ENCODE measurements at places on chromosomes 3 and 15.

GRCh38 chr15:48006031-48006511 lies 114.7 kb upstream of the SLC24A5 start:
- DNase-seq = no peak

DNA sequence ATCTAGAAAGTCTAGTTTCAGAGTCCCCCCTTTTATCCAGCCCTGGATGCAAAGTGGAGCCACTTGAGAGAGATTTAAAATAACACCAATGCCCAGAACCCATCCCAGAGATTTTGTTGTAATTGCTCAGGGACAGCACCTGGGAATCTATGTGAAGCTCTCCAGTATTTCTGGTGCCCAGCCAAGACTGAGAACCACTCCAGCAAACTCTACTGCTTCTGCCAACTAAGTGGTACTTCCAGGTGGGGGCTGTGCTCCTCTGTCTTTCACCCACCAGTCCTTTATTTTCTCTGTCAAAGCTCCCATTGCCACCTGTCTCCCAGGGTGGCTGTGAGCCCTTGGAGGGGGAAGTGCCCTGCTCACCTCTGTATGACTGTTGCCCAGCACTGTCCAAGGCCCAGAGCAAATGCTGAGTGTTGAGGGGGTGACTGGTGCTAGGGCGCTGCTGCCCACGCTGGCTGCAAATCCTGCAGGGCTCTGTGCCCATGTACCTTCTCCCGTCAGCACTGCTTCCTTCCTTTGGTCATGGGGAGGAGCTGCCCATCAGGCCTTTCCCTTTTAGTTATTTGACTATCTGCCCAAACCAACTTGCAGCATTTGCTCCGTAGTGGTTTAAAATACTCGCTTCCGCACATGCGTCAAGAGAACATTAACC lies 9.4 kb downstream of the CLSTN2 start:
- DNase-seq = no peak

DNA sequence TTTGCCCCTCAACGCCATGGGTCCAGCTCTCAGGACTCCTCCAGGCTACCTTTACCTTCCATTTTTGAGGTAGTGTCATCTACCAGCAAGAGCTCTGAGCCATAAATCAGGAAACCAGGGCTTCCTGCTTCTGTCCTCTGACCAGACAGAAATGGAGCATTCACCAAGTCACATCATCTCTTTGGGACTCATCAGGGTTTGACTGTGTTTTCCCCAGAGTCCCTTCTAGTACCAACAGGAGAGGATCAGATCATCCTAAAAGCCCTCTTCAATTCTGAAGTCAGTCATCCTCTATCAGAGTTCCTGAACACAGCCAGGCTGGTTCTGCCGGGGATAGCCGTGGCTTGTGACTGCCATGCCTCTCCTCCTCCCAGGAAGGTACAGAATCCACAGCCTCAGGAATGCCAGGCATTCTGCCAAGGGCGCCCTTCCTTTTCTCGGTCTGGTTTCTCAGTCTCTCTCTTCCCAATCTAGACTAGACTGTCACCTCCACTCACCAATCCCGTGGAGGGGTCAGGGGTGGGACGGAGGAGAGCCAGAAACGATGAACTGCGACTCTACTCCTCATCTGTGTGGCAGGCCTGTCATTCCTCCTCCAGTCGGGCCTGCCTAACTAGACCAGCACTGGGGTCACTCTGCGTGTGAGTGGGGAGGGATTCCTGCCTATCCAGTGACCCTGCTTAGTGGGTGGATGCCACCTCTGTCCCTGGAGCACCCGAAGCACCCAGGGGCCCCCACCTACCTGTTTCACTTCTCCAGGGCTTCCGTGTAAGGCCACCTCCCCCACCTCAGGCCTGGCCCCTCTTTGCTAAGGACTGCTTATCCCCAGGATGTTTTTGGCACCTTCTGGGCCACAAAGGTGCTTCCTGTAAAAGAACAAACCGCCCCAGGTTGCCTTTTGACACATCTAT lies 30.9 kb downstream of the CCNL1 start:
- peak; percentile 72 for DNase-seq

DNA sequence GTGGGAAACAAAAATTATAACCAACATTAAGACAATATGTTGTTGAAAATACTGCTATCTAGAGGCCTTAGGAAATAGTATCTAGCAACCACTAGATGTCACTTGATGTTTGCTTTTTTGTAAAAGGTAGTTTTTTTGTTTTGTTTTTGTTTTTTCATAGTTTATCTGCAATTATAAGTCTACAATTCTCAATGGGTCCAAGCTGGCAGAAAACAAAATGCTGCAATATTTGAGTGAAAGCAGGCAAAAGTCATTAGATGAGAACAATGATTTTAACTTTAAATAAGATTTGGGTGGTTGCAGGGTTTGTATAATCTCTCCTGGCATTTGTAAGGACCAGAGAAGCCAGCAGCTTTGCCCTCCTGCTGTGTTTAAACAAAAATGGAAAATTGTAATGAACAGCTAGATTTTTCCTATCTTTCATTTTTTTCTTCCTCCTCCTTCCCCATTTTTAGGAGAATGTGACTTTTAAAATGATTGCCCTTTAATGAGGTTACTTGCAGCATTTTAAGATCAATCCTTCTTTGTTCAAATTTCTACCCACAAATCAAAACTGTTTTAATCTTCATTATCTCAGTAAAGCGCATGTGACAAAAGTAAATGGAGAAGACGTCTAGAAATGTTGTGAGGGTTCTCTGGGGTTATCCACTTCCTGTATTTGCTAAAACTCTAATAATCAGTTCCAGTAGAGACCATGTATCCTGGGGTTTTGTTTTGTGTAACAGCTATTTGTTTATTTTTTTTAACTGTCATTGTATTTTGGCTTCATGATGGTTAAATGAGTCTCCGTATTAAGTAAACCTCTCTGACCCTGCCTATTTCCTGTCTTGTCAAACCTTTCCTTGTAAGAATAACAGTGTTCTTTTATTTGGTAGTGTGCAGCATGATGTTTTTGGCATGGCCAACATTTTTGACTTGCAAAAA lies 27.3 kb downstream of the DUT start:
- DNase-seq = peak; percentile 63

DNA sequence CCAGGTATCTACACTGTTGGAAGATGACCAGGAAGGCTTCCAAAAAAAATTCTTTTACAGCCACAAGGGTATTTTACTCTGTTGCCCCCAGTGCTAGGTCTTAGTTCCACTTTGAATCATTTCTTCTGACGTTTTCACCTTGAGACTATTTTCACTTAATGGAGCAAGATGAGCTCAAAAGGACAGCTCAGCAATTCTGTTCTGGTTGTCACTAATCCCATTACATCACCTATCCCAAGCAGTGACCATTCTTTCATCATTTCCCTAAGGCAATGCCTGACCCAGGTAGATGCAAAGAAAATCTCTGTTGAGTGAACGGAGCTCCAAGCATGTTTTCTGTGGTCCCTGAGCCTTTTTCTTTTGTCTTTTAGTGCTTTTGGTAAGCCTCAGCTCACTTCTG lies 210.0 kb downstream of the KCNAB1 start:
- no peak for DNase-seq

DNA sequence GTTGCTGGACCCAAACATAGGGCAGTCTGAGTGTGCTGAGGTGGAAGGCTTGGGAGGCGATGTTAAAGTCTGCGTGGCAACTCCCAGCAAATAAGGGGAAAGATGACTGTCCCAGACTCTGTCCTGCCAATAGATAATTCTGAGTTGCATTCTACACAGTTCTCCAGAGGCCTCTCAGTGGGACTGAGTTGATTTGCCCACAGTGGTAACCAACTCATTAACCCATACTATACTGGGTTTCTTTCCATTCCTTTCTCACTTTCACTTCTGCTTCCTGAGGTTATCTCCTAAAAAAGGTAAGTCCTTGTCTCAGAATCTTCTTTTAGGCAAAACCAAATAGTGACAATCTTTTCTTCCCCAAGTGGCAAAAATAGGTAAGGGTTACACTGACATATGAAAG lies 549.9 kb upstream of the DPPA4 start:
- DNase-seq = no peak

DNA sequence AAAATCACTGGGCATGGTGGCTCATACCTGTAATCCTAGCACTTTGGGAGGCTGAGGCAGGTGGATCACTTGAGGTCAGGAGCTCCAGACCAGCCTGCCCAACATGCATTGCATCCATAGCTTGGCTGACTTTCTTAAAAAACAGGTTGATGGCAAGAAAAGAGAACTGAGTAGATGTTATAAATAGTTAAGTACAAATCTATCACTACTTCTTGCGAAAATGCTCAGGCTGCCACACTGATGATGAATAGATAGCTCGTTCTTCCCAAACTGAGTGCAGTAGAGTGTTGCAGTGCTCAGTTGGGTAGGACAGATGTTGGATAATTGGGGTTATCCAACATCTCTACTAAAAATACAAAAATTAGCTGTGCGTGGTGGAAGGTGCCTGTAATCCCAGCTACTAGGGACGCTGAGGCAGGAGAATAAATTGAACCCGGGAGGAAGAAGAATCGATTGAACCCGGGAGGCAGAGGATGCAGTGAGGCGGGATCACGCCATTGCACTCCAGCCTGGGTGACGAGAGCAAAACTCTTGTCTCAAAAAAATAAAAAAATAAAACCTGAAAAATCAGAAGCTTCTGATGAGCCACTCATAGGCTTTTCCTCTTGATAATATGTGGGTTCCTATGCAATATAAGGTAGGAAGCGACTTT lies 1.2 kb downstream of the BTLA start:
- no peak for DNase-seq

- DNase-seq = no peak
These were observed 26.3 kb upstream of the TMEM45A start for GRCh38 chr3:100465892-100466777.

DNA sequence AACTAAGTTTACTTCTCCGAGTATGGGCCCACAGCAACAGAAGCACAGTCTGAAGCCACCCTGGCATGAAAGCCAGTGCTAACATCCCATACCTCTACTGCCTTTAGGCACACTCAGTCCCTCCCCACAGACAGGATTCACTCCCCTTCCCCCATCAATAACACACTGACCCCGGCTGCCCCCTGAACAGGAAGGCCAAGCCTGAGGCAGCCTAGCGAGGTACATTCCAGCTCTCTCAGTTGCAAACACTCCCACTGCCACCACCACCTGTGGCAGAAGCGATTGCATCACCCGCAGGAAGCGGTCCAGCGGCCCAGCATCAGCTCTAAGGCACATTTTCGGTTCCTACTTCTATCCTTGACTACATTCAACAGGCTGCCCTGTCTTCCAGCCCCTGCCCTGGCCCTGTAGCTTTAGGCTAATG lies 7.0 kb upstream of the BMF start:
- DNase-seq = peak; percentile 62

GRCh38 chr3:147384210-147385058 lies 21.9 kb downstream of the ZIC4 start:
- no peak for DNase-seq

- DNase-seq = peak; percentile 61
These were observed 256.2 kb upstream of the IL12A start for GRCh38 chr3:159732172-159733111.

DNA sequence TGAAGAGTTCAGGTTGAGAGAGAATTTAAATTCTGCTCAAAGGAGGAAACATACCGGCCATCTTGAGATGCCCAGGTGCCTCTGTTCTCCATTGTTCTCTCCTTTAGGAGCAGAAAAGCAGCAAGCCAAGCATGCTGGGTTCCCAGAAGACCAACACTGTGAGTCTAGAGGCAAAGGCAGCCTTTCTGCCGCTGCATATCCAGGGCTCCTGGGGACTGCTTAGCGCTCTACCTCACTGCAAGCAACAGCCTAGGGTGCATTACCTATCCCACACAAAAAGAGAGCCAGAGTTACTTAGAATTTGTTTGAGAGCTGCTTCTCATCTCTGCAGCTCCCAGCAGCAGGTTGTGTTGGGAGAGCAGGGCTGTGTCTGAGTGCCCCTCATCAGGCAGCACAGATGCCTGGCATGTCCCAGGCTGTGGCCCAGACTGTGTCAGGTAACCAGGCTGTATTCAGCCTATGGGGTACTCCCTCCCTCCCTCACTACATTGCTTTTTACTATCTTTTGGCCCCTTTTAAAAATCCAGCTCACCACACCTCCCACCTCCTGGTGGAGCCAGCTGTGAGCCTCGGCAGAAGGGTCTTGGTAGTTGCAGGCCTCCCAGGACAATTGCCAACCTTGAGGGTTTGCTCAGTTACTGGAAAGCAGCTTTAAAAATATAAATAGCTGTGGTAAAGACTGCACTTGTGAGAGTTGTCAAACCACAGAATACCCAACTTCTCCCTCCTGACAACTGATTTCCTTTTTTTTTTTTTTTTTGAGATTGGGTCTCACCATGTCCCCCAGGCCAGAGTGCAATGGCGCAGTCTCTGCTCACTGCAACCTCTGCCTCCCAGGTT lies 30.2 kb downstream of the BCL2L10 start:
- DNase-seq = peak; percentile 50

DNA sequence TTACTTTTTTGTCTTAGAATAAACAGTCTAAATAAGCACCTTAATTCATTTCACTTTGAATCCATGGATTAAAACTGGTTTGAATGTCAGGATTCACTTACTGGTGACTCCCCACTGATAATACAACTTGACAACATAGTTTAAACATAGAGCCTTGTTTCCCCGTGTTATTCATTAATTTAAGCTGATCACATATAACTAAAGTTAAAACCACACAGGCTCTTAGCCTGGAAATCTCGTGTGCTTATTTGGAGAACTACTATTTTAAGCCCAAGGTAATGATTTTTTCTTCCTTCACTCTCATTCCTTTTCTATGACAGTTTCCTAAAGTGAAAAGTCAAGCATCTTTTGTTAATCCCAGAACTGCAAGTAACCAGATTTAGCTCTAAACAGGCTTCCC lies 64.2 kb downstream of the HACD2 start:
- DNase-seq = no peak

GRCh38 chr15:45906230-45906629 lies 271.4 kb downstream of the SQOR start:
- no peak for DNase-seq

DNA sequence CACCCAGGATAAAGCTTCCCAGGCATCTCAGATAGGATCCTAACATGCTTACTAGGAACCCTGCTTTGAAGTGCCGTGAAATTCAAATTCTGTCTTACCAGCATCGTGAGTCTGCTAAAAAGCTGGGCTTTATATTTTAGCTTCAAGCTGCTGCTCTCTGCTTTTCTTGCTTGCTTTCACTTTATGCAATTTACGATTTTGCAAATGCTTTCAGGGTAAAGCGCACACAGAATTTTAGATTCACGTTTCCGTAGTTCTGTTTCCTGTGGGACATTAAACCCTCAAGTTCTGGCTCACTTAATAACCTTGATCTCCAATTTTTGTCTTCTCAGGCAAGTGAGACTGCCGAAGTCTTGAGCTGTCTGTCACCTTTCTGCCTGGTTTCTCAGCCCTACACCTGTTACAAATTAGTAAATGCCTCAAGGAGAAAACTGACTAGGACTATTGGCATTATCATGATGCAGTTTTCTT lies 170.5 kb upstream of the TGFBR2 start:
- DNase-seq = no peak

- DNase-seq = no peak
These were observed 8.6 kb upstream of the TEX264 start for GRCh38 chr3:51662456-51662855.

- DNase-seq = no peak
These were observed 662.3 kb downstream of the NAALADL2 start for GRCh38 chr3:175521406-175521805.

GRCh38 chr3:105948101-105948500 lies 79.3 kb upstream of the CBLB start:
- no peak for DNase-seq

- no peak for DNase-seq
These were observed 26.3 kb downstream of the TNK2 start for GRCh38 chr3:195882002-195882441.

- DNase-seq = peak; percentile 92
These were observed 35.8 kb downstream of the CPN2 start for GRCh38 chr3:194315088-194315964.

GRCh38 chr3:160837394-160837980 lies 81.5 kb downstream of the PPM1L start:
- DNase-seq = no peak

GRCh38 chr3:129106320-129106719 lies 15.3 kb downstream of the RAB43 start:
- no peak for DNase-seq

Data from H4 (cell line).